Kidney (tissue), 22 donors: ENCODE measurements at places on chromosomes 7 and 10.

- peak; percentile 28 for DNase-seq
These were observed 205.8 kb upstream of the SLC26A5 start for GRCh38 chr7:103651593-103652377.

GRCh38 chr10:7819121-7819460 lies 786 bp downstream of the TAF3 start:
- peak; percentile 53 for DNase-seq

GRCh38 chr7:34091321-34091917 lies 186.1 kb downstream of the BMPER start:
- DNase-seq = no peak

GRCh38 chr7:55065079-55065478 lies 46.3 kb downstream of the EGFR start:
- DNase-seq = peak; percentile 74

DNA sequence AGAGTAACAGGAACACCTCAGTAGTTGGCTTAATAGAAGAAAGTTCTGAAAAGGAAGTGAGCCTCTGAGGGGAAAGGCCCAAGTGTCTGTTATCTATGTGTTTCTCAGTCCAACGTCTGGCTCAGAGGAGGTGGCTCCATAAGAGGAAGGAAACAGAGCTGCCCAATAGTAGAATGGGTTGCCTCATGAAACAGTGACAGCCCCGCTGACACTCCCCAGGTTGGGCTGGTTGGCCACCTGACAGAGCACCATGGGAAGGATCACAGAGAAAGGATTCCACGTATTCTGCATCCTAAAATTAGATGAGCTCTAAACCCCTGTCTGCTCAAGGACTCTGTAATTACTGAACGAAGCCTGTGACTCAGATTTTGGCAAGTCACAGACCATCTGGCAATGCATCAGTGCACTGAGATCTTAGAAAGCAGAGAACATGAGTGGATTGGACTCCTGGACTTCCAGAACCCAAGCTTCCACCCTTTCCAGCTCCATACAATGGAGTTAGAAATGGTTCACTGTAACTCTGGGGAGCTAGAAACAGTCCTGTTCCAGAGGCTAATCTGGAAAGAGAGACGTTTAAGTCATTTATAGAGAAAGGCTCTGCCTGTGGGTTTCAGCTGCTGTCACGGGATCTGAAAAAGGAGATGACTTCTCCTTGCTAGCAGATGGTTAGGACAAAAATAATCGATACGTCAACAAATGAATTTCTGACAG lies 2.9 kb downstream of the PKD2L1 start:
- DNase-seq = no peak

DNA sequence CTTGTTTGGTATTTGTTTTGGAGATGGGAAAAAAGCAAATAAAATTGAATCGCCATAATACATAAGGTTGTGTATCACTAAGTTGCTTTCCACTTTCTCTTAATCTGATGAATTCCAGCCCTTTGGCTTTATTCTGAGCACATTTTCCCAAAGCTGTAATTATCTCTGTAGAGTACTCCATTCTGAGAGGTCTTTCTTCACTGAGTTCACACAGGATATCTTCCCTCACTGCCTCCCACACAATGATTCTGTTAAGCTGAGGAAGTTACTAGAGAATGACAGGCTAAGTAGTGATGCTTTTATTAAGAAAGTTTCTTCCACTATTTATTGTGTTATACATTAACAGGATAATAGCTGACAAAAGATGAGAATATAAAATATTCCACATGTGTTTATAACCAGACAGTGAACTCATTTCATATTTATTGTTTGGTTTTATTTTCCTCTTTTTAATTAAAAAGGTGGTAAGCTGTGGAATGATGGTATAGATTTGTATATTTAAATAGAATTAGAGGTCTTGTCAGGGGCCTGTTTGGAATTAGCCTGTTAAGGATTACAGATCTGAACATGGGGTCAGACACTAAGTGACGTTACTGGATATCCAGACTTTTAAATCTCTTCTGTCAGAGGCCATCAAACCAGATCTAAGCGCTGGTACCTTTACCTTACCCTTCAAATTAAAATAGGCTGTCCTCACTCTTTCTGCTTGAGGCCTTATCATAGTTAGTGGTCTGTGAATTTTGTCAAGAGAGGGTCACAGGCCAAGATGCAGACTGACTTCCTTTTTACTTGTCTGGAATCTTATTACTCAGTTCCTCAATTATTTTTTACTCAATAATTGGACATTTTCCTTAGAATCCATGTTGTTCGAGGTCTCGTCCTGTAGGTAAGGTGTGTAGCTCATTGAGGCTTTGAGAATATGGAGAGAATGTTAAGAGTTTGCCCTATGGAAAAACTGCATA lies 8.4 kb downstream of the PLXDC2 start:
- DNase-seq = no peak

DNA sequence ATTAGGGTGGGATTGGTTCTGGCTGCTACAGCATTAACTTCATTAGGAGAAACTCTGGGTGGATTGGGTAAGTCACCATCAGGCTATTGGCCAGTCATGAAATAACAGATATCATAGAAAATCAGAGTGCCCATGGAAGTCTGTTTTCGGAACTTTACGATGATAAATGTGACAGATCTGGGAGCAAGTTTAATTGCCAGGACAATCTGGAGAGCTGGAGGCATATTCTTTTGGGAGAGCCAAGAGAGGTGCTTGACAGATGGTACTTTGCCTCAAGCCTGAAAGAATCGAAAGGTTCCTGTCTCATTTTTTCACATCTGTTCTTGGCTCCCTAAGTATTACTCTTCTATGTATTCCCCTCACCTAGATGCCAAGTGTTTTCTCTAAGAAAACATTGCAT lies 369.9 kb downstream of the CNTNAP2 start:
- no peak for DNase-seq

GRCh38 chr10:22252224-22252800 lies 34.5 kb upstream of the EBLN1 start:
- DNase-seq = peak; percentile 76

- no peak for DNase-seq
These were observed 24.5 kb upstream of the KLF14 start for GRCh38 chr7:130758429-130759056.
